ENCODE measurements at places on chromosomes 12 and 14.

- DNase-seq: no peak
Observed at GRCh38 chr12:64616201-64616600, 5.9 kb downstream of the RASSF3 start.

GRCh38 chr12:112781767-112782166 is 9.8 kb upstream of the RPH3A start:
- no peak for DNase-seq

GRCh38 chr12:79881351-79881750 is 53.5 kb downstream of the PPP1R12A start:
- DNase-seq: no peak

DNA sequence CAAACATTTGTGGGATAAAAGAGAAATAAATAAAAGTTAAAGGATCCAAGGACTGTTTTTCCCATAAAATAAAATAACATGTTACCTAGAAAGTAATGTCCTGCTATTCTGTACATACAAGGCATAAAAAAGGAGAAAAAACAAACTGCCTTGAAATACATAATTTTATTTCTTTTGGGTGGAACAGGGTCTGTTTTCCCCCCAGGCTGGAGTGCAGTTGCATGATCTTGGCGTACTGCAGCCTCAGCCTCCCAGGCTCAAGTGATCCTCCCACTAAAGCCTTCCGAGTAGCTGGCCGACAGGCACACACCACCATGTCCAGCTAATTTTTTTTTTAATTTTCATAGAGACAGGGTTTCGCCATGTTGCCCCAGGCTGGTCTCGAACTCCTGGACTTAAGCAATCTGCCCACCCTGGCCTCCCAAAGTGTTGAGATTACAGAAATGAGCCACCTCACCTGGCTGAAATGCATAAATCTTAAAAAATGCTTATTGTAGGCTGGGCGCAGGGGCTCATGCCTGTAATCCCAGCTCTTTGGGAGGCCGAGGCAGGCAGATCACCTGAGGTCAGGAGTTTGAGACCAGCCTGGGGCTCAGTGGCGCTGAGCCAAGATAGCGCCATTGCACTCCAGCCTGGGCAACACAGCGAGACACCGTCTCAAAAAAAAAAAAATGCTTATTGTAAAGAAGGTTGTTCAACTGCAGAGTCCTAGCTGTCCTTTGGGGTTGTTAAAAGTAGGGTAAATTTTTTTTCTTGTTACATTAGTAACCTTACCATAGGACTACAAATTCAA is 4.1 kb upstream of the TUBA1C start:
- no peak for DNase-seq

DNA sequence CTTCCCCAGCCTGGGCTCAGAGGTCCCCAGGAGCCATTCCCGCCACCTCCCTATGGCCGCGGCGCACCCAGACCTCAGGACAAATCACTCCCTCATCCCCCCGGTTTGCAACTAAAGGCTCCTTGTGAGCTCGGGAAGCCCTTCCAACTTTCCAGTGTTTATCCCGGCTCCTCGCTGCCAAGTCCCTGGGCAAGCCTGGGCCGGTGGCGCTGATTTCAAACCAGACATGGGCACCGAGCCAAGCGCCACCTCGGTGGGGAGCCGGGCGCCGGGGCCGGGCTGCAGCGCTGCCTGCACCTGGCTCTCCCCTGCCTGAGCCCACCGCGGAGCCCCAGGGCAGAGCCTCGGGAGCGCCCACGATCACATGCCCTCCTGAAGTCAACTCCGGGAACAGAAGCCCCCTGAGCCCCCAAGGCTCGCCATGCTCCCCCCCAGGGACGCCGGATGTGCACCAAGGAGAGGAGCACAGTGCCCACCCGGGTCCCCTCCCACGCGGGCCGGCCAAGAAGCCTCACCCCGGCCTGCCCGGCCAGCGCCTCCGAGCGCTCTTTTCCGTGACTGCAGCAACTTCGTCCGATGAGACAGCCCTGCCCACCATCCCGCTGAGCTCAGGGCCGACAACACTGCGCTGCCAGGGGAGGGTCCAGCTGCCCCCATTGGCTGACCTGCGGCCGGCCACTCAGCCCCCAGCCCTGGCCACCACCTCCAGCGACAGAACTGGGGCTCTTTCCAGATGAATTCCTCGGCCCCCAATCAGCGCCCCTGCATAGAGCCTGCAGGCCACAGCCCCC is 50.0 kb downstream of the NCOR2 start:
- peak; percentile 86 for DNase-seq
